Thoracic aorta (tissue), 2 donors: ENCODE measurements at places on chromosomes 4 and X. TPM values are rescaled to one million over a fixed set of nuclear protein-coding genes. Genes with fewer than 3 reads are reported as not detected.

- DNase-seq = no peak
Observed at GRCh38 chr4:27428661-27429060, 568.0 kb downstream of the STIM2 start.

- DNase-seq = no peak
Observed at GRCh38 chrX:136708348-136708747, 60.4 kb downstream of the CD40LG start.

DNA sequence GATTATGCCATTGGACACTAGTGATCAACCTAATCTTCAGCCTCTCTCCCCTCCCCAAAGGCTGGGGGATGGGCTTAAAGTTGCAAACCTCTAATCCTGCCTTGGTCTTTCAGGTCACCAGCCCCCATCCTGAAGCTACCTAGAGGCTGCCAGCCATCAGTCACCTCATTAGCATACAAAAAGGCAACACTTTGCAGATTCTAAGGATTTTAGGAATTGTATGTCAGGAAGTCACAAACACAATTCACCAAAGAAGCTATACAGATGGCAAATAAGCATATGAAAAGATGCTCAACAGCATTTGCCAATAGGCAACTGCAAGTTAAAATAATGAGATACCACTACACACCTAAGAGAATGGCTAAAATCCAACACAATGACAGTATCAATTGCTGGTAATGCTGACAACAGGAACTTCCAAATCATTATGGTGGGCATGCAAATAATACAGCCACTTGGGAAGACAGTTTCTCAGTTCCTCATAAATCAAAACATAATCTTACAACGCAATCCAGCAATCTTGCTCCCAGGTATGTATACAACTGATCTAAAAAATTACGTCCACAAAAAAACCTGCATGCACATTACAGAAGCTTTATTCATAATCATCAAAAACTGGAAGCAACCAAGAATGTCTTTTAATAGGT, 9.0 kb upstream of the PIM2 start:
- no peak for DNase-seq

DNA sequence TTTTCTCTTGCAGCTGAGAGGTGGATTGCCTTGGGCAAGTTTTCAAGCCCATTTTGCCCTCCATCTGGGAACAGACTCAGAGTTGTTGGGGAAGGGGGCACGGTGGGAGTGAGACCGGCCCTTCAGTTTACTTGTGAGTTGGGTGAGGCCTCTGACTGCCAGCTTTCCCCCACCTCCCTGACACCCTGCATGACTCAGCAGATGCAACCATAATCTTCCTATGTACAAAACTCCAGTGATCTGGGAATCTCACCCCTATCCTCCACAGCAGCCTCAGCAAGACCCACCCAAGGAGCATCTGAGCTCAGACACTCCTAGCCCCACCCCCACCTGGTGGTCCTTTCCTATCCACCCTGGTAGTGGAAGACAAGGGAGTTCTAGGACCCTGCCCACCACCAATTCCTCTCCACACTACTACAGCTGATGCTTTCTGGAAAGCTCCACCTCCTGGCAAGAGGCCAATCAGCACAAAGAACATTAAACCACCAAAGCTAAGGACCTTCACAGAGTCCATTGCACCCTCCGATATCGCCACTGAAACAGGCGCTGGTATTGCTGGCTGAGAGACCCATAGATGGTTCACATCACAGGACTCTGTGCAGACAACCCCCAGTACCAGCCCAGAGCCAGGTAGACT, 99.4 kb upstream of the STK26 start:
- DNase-seq = no peak

The NUP62CL gene
- not detected for total RNA-seq

The LRP2BP gene
- total RNA-seq = 4.4 TPM

The ARMCX1 gene
- total RNA-seq = 30.1 TPM
